ENCODE measurements at places on chromosomes 12 and 14.

DNA sequence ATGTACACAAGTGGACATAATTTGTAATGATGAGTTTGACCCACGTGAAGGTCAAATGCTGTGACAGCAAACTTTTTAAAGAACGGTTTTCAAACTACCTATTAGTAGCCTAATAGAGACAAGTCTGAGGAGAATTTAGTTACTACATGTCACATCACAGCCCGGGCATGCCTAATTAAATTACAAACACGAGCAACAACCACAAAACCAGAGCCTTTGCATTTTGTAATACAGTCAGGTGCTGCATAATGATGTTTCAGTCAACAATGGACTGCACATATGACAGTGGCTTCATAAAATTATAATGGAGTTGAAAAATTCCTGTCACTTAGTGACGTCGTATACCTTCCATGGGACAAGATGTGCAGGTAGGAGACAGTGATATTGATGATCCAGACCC, 274.5 kb downstream of the DACT1 start:
- no peak for DNase-seq

DNA sequence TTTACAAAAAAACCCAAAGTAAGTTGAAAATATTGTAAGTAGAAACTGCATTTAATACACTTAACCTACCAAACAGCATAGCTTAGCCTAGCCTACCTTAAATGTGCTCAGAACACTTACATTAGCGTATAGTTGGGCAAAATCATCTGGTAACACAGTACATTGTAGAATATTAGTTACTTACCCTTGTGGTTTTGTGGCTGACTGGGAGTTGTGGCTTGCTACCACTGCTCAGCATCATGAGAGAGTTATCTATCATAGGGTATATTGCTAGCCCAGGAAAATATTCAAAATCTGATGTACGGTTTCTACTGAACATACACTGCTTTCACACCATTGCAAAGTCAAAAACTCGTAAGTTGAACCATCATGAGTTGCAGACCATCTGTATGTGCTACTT, 141.7 kb upstream of the GARIN6 start:
- no peak for DNase-seq

DNA sequence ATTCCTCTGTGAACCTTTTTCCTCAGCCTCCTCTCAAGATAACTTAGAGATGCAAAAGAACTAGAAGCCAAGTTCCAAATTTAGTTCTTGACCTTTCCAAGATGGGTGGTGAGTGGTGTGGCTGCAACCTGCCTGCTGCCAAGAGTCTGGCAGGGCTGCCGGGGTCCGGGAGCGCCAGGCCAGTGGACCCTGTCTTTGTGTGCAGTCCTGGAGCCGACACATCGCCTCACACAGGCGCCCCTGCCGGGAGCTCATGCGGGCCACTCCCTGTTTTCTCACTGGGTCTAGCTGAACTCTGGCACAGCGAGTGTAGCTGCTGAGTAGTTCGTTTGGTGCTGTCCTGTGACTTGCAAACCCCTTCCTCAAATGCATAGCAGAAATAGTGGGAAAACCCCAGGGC, 84.9 kb downstream of the CACNA1C start:
- DNase-seq = no peak

GRCh38 chr12:120337730-120338129, 10.2 kb upstream of the PLA2G1B start:
- DNase-seq = no peak

- DNase-seq = peak; percentile 19
Observed at GRCh38 chr12:51392556-51393237, 1.5 kb upstream of the GALNT6 start.

- no peak for DNase-seq
Observed at GRCh38 chr12:115519887-115520286, 757.6 kb downstream of the MED13L start.

DNA sequence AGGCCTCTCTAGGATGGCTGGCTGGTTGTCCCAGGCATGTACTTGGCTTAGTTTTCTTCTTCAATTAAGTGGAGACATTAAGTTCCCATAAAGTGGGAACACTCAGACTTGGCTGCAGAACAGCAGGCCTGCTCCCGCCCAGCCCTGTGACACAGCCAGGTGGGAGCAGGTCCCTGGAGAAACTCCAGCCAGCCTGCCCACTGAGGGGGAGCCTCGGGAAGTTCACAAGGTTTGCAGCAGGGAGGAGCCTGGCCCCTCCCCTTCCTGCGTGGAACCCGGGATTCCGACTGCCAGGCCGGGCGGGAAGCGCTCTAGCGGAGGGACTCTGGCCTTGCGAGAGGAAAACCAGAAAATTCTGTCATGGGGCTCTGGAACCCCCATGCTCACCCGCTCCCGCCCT, 98.3 kb upstream of the EVL start:
- no peak for DNase-seq

DNA sequence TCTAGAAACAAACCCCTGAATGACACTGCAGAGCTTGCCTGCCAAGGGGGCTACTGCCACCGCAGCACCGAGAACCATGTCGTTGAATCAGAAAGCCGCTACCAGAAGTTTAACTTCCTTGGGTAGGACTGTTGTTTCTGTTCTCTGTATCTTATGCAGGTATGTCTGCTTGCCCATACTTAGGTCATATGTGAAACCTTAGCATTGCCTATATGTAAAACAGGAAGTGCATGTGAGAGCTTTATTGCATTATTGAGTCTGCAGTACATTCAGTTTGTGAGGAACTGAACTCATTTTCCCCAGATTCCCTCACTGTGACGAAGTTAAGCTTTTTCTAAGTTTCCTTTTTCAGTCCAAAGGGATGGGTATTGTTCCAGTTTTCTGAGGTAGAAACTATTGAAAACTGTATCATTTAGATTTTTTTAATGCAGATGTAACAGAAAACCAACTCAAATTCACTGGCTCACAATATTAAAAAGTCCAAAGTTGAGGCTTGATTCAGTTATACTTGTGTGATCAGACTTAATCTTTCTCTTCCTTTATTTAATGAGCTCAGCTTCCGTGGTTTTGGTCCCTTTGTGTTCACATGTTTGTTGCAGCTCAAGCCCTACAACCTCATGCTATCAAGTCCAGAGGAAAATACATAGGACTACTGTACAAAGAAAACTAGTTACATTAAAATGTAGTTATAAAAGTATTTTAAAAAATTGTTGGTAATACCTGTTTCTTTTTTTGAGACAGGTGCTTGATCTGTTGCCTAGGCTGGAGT, 6.9 kb downstream of the FBXO34 start:
- no peak for DNase-seq

GRCh38 chr14:104177411-104177810, 39.0 kb downstream of the KIF26A start:
- no peak for DNase-seq

DNA sequence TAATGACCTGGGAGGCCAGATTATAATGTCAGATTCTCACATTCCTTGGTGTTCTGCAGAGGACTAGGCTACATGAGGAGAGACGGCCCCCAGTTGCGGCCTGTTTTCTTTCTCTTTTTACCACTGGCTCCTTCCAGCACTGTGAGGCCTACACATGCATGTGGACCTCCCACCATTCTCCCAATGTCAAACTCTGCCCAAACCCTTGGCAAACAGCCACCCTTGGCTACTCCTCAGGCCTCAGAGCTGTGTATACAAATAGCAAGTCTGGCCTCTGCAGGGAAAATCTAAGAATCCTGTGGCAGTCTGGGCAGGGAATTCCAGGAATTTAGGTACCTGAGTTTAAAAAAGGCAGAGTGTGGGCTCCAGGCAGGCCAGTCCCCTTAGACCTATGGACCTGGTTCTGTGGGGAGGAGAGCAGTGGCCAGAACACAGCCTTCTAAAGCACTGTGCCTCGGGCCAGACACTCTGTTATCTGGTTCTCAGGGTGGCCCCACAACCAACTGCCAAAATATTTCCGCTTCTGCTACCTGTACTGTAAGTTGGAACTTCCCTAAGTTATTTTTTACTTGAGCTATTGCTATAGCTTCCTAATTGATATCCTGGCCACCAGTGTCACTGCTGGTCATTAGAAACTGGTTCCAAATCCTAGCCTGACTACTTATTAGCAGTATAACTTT, 19.9 kb upstream of the NEDD1 start:
- DNase-seq = peak; percentile 12

DNA sequence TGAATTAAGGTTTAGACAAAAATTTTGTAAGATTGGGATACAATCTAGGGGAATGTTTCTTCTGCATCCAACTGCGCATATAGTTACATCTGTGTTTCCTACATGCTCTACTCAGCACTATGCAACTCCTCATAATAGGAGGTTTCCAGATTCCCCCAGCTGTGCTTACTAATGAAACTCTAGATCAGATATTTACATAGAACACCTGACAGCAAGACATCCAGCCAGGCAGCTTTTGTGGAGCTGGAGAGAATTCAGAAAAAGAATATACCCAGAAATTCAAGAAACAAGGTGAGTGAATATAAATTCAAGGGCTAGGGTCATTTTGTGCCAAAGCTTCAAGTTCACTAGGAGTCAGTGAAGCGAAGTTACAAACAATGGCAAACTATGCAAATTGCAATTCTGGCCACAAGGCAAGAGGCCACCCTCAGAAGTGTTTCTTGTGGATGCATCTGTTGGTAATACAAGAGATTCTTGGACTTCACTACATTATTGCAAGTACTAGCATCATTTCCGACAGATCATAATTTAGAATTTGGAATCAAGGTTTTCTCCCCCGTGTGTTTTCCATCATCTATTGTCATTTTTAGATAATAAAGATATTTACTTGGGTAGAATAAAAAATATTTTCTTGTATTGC, 341.2 kb upstream of the NAV3 start:
- DNase-seq = no peak

DNA sequence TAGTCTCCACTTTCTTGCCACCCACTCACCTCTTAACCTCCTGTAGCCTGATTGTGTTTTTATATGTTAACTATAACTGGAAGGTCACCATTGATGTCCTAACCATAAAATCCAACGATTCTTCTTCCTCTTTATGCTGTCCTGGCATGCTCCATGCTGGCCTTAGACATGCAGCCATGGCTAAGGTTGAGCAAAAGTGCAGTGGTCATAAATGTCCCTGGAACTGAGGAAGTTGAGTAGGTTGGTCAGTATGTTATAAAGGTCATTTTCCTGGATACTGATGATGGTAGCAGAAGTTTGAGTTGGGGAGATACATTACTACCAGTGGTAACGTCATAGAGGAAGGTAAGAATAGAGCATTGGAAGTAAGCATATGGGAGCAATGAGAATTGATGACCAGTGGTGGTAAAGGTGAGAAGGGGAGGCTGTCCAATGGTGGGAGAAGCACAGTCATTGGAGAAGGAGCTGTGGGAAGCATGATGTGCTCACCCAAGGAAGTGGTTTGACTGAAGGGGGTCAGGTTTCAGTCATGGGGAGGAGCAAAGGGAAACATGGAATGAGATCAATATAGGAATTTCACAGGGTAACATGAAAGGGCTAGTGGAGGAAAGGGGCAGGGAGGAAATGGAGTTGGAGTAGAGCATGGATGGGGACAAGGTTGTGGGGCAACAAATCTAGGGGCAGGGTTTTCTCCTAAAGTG, 240.8 kb downstream of the DACT1 start:
- no peak for DNase-seq

- DNase-seq = no peak
Observed at GRCh38 chr14:72776701-72777261, 117.1 kb downstream of the DPF3 start.

GRCh38 chr12:31337952-31338351, 12.0 kb upstream of the SINHCAF start:
- no peak for DNase-seq

DNA sequence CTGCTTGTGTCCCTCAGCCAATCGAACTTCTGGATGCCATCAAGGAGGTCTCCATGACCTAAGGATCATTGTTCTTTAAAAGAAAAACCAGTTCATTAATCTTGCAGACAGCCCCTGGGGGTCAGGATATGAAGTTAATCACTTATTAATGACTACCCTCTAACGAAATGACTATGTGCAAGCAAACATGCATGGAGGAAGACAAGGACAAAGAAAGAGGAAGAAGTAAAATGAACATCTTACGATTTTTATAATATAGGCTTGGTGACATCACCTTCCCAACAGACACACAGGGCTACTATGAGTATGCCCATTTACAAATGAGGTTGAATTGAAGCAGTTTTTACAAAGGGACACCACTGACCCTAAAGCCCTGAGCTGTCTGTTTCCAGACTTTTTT, 111.1 kb upstream of the AMIGO2 start:
- no peak for DNase-seq

DNA sequence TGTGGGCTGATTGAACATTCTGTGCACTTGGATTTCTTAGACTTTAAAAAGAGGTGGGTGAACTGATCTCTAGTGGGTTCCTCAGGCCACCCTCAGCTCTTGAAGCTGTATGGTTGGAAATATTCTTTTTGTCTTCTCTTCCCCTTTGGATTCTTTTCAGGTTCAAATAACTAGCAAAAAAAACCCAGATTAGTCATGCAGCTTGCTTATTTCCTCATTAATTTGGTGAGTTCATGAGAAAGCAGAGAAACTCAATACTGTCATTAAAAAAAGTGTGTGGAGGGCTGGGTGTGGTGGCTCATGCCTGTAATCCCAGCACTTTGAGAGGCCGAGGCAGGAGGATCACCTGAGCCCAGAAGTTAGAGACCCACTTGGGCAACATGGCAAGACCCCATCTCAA, 183.4 kb downstream of the ESR2 start:
- no peak for DNase-seq

- no peak for DNase-seq
Observed at GRCh38 chr12:98635657-98636323, 8.8 kb downstream of the IKBIP start.

GRCh38 chr12:57488402-57489156, 711 bp downstream of the MARS1 start:
- no peak for DNase-seq

- no peak for DNase-seq
Observed at GRCh38 chr14:39315859-39316444, 82.2 kb downstream of the MIA2 start.

DNA sequence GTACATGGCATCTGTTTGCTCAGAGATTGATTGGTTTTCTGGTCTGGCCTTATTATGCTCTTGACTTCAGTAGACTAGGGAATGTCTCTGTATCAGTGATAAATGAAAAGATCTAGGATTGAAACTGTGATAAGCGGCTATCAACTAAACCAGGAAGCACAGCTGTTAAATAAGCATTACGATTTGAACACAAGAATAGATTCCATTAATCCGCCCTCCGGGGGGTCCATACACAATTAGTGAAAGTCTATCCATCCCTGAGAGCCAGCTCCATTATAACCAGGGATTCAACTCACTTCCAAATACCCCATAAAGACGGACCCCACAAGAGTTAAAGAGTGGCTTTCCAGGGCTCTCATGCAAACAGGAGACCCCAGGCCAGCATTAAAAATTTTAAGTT, 279.0 kb downstream of the GRIN2B start:
- DNase-seq = no peak

DNA sequence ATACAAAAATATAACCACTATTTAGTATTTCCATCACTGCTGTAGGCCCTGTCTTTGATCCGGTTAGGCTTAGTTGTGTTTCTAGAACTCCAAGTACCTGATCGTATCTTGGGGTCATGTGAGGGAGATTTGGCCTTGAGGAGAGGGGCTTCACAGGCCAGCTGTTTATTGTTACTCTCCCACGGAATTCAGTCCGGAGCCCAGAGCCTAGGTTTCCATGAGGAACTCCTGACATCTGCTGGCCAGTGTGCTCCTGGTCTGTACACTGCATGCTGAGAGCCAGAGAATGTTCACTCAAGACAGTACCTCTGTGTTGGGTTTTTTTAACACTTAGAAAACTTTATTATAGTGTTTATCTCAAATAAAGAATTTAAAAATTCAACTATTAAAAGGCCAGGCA, 341.0 kb upstream of the TMEM132C start:
- DNase-seq = no peak
